ENCODE measurements at places on chromosomes 2 and 18. TPM values are rescaled to one million over a fixed set of nuclear protein-coding genes. Genes with fewer than 3 reads are reported as not detected.
A peak's percentile ranks its signal among the peaks of the same experiment; 100 is the strongest.

Gene ROCK1
- 49.7 TPM for total RNA-seq

Gene HOXD4
- total RNA-seq, result 0.74 TPM

Gene IL18R1
- total RNA-seq, result 35.5 TPM

DNA sequence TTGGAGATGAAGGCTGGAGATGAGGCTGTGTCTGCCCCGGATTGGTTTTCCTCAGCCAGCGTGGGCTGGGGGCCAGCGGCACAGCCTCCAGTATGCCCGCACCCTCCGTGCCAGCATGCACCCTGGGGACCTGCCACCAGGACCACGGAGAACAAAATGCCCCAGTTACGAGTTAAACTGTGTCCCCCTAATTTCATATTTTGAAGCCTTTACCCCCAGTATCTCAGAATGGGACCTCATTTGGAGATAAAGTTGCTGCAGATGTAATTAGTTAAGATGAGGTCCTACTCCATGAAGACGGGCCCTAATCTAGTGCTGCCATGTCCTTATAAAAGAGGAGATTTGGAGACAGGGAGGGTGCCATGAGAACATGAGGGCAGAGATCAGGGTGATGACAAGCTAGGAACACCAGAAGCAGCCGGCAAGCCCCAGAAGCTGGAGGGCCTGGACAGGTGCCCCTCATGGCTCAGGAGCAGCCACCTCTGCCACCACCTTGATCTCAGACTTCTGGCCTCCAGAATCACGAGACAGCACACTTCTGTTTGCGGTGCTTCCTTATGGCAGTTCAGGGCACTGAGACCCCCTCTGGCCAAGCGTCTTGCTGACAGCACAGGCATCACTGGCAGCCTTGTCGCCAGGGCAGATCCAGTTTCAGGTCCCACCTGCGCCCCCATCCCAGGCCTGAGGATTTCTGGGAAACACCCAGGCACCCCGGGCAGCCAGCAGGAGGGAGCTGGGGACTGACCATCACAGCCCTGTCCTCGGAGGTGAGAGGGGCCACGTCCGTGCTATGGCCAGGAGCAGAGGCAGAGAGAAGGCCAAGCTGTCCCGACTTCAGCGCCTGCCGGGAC lies 29.4 kb downstream of the KIF1A start:
- no peaks in the 10 kb centered on the region for H3K36me3 ChIP-seq
- H3K4me1 ChIP-seq, result peaks cover 18% of the 10 kb centered on the region
- DNase-seq, result no peak
- H3K4me3 ChIP-seq, result no peak overlapping the region
- no peak overlapping the region for H3K27ac ChIP-seq

GRCh38 chr2:71689393-71689792 lies 236.0 kb downstream of the DYSF start:
- H3K27ac ChIP-seq, result no peak overlapping the region
- H3K4me1 ChIP-seq, result no peaks in the 10 kb centered on the region
- no peak overlapping the region for H3K4me3 ChIP-seq
- DNase-seq, result no peak
- H3K36me3 ChIP-seq, result peaks cover 6% of the 10 kb centered on the region

DNA sequence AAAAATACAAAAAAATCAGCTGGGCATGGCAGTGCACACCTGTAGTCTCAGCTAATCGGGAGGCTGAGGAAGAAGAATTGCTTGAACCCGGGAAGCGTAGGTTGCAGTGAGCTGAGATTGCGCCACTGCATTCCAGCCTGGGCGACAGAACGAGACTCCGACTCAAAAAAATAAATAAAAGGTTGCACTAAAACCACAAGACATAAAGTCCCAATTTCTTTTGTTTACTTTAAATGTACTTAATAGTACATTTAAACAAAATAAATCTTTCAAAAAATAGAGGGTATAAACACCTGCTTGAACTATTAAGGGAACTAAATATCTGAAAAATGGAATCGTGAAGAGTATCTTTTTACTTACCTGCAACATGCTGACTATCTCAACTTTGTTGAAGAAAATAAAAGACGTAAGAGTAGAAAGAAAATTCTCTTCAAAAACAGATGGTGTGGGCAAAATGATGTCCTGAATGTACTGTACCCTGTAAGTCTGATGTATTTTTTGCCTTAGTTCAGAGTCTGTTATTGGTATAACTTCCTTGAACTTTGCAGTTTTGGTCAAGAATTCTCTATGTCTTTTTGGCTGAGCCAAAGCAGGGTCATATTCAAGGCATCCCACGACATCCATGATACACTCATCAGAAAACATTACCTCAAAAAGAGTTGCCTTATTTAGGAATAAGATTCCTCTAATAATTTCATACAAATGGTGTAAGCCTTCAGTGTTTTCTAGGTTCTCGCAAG lies 19.2 kb downstream of the PPP4R3B start:
- H3K27ac ChIP-seq, result no peak overlapping the region
- no peaks in the 10 kb centered on the region for H3K4me1 ChIP-seq
- peaks cover 15% of the 10 kb centered on the region for H3K36me3 ChIP-seq

DNA sequence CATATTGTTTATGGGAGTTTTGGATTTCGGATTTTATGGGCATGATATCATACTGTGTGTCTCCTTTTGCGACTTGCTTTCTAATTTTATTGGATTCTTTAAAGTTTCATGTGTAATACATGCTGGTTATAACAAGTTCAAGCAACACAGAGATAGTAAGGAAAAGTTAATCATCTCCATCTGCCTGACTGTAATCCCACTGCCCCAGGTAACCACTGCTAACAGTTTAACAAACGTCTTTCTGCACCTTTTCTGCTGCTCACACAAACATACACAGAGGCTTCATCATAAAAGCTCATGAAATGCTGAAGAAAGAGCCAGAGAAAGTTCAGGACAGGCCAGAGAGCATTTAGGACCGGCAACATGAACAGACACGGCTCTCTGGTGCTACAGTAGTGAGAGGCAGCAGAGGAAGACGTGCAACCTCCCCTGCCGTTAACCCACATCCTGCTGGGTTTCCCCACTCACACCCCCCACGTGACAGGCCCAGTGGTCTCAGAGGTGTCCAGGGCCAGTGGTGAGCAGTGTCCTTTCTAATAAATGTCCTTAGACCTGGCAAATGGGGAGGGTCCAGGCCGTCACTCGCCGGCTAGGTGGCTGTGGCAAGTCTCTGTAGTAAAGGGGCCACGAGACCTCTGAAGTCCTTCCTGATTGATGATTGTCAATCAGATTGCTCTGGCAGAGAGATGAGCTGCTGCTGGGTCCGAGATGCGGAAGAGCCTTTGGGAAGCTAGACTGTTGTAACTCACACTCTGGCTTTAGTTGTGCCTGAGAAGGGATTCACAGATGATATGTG lies 43.0 kb upstream of the SLC1A4 start:
- H3K36me3 ChIP-seq, result no peaks in the 10 kb centered on the region
- no peak overlapping the region for H3K27ac ChIP-seq
- peaks cover 1% of the 10 kb centered on the region for H3K4me1 ChIP-seq
- H3K27me3 ChIP-seq, result no peaks in the 10 kb centered on the region

DNA sequence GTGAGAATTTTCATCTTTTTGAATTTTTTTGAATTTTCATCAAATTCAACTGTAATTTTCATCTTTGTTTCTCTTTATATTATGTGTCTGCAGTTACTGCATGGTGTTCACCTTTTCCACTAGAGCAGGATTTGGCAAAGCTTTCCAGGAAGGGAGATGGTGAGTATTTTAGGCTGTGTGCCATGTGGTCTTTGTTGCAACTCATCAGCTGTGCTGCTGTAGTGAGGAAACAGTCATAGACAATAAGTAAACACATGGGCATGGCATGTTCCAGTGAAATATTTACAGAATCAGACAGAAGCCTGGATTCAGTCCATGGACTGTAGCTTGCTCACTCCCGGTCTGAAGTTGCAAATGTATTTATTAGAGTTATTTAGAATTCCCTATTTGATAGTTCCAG lies 120.4 kb downstream of the DCDC2C start:
- no peaks in the 10 kb centered on the region for H3K4me1 ChIP-seq
- no peaks in the 10 kb centered on the region for H3K36me3 ChIP-seq
- H3K4me3 ChIP-seq, result no peak overlapping the region

- H3K36me3 ChIP-seq, result peaks cover 1% of the 10 kb centered on the region
- peak overlapping the region; percentile 20 for H3K4me3 ChIP-seq
- no peaks in the 10 kb centered on the region for H3K4me1 ChIP-seq
- peak; percentile 67 for DNase-seq
These were observed 191.9 kb upstream of the TCF4 start for GRCh38 chr18:55779691-55780585.

- no peaks in the 10 kb centered on the region for H3K36me3 ChIP-seq
- DNase-seq, result no peak
- no peaks in the 10 kb centered on the region for H3K27me3 ChIP-seq
- H3K4me3 ChIP-seq, result no peak overlapping the region
- peaks cover 8% of the 10 kb centered on the region for H3K4me1 ChIP-seq
These were observed 25.2 kb downstream of the SPRED2 start for GRCh38 chr2:65407240-65407639.

GRCh38 chr18:56162311-56163265 lies 475.8 kb downstream of the TXNL1 start:
- DNase-seq, result peak; percentile 84
- no peak overlapping the region for H3K27ac ChIP-seq
- H3K4me1 ChIP-seq, result peaks cover 22% of the 10 kb centered on the region
- H3K36me3 ChIP-seq, result no peaks in the 10 kb centered on the region
- no peak overlapping the region for H3K4me3 ChIP-seq

DNA sequence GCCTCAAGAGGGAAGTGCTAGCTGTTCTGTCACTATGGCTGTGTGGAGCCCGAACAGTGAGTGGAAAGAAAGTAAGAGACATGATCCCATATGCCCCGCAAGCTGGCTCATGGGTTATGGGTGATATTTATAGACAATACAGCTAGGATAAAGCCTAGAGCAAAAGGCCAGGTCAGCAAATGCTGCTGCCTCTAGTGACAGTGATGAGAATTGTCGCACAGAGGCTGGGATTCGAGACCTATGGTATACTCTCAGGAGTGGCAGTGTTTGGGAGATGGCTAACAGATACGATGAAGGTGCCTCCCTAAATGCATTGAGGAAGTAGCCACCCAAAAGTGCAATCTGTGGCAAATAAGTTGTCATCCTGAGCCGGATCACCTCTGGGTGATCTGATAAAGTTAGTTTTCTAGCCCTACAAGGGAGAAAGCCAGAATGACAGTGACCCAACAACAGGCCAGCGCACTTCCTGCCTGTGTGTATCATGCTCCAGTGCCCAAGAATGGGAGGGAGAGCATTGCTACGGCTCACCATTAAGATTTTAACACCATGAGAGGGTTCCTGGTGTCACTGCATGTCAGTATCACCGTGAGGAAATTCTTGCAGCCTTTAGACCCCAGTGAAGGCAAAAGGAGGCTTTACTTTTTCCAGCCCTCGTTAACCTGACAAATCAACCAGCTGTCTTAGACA lies 92.2 kb upstream of the TGFA start:
- peaks cover under 1% of the 10 kb centered on the region for H3K27me3 ChIP-seq
- H3K27ac ChIP-seq, result no peak overlapping the region
- DNase-seq, result no peak
- no peak overlapping the region for H3K4me3 ChIP-seq
- no peaks in the 10 kb centered on the region for H3K4me1 ChIP-seq

Data from lung (tissue), 17 donors.